ENCODE measurements at places on chromosomes 5 and 9.

DNA sequence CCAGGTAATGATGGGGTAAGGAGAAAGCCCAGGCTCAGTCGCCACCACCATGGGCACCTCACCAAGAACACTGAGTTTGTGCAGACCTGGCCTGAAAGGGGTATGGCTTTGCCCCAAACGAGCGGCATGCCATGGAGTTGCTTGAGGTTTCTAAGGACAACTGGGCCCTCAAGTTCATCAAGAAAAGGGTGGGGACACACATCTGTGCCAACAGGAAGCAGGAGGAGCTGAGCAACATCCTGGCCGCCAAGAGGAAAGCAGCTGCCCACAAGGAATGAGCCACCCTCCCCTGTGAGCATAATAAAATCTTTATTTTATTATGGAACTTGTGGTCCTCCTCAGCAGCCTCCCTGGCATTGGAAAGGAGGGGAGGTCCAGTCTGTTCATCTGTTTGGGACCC is 23.8 kb downstream of the CD14 start:
- no peak for DNase-seq

- DNase-seq, result no peak
These were observed 23.9 kb downstream of the LECT2 start for GRCh38 chr5:135930949-135931295.

DNA sequence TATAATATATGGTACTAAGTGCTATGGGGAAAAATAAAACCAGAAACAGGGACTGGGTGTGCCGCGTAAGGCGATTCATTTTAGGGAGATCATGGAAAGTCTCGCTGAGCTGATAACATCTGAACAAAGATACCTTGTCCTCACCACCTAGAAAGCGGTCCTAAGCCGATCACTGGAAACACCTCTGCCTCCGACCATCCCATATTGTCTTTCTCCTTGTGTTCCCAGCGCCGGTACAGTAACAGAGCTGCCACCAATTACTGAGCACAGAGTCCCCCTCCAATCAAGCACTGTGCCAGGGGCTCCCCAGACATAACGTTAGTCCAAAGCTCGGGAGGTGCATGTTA is 704 bp downstream of the CCDC112 start:
- no peak for DNase-seq

DNA sequence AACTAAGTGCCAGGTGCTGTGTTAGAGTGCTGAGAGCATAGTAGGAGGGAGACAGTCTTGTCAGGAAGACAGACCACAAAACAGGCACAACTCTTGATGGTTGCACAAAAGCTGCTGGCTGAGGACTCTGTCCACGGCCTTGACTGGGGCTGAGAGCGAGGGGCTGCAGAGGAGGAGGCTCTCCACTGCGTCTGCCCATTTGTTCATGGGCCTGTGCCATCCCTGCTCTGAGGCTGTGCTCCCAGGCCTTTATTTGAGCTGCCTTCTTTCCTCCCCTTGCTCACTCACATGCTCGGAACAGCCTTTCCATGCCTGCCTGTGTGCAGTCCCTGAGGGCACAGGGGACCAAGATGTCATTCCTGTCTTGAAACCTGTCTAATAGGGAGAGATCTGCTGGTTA is 147.8 kb downstream of the CACNA1B start:
- no peak for DNase-seq

DNA sequence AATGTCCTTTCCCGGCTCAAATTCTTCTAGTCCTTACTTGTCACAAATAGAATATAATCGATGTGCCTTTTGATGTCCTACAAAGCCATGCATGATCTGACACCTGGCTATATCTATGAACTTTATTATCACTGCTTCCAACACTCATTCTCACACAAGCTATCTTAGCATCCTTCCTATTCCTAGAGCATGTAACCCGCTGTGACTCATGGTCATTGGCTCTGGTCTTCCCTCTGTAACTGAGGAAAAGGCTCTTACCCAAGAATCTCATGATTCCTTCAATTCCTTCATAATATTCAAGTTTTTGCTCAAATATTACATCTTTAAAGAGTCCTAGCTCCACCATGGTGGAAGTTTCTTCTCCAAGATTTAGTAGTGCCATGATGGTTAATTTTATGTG is 480.0 kb upstream of the PAPPA start:
- no peak for DNase-seq

DNA sequence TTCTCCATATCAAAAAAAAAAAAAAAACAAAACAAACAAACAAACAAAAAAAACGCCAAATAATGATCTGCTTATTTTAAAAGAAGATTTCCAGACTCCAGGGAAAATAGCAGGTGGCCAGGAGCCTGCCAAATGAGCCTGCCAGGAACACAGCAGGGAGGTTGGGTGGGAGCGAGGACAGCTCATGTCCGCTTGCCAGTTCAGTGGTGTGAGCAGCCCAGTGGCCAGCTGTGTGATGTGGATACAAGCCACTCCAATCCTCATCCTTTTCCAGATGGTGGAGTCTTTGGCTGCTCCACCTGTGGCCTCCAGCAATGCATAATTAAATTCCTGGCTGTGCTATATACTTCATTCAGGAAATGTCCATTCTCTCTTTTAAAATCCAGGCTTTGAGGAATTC is 1025.1 kb upstream of the C9orf72 start:
- DNase-seq, result no peak

DNA sequence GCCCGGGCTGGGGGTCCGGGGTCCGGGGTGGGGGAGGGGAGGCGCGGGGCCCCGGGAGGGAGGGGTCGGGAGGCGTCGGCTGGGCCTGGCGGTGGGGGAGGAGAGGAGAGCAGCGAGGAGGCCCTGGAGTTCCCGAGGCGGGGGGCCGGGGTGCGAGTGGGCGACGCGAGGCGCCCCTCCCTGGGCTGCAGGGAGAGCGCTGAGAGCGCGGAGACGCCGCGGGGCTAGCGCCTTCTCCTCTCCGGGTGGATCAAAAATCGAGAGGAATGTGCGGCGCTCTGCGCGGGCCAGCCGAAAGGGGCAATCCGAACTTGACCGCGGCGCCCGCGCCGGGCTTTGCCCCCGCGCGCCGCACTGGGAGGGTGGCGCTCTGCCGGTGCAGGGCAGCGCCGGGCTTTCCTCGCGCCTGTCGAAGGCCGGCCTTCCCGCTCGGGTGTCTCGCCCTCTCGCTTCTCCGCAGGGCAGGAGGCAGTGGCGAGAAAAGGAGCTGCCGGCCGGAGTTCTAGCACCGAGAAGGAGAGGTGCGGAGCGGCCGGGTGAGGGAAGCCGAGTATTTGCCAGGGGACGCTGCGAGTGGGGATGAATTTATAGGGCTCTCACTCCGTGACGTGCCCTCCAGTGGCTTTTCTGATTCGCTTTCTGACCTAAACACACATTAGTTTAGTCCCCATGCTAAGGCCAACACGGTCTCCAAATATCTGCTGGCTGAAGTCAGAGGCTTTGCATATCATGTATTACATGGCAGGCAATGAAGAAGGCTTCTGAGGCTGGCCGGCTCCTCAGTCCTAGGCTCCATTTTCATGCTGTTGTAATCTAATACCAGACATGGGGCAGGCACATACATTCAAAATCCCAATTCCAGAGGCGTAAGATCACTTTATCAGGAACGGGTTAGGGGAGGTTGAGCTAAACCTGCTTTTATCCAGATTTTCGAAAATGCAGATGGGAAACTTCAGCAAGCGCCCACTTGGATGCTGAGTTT is 503 bp upstream of the GDNF start:
- no peak for DNase-seq

DNA sequence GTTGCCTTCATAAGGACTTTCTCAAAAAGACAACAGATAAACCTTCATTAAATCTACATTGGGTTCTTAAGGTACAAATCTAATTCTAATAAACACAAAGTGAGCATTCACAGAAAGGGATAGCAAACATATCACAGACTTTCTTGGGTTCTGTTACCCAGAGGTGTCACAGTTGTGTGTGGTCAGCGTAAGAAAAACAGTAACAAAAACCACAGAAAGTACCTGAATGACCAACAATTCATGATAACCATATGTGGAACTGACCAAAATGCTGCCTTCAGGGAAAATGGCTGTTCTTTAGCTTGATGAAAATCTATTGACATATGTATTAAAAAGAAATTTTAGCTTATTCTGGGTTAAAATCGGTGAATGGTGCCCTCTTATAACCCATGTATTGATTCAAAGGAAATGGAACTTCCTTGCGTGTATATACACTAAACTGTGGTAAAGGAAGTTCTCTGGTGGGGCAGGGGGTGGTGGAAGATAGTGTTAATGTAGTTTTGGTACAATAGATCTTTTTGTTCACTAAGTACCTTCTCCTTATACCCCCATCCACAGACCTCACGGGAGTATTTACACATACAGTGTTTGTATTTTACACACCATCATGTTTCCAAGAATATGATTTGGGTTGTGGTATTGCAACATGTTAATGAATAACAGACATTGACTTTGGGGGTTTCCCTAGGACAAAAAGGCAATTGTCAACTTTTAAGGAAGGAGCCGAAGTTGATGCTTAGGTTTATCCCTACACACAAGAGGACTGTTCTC is 152.5 kb downstream of the APBA1 start:
- DNase-seq, result no peak

GRCh38 chr5:177526791-177527190 is 10.0 kb upstream of the DDX41 start:
- DNase-seq, result no peak
